ENCODE measurements at places on chromosomes 4 and X.

DNA sequence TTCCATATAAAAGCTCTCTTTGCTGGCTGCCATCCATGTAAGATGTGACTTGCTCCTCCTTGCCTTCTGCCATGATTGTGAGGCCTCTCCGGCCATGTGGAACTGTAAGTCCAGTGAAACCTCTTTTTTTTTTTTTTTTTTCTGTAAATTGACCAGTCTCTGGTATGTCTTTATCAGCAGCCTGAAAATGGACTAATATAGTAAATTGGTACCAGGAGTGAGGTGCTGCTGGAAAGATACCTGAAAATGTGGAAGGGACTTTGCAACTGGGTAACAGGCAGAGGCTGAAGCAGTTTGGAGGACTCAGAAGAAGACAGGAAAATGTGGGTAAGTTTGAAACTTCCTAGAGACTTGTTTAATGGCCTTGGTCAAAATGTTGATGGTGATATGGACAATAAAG, 124.3 kb upstream of the AADAT start:
- DNase-seq = no peak

DNA sequence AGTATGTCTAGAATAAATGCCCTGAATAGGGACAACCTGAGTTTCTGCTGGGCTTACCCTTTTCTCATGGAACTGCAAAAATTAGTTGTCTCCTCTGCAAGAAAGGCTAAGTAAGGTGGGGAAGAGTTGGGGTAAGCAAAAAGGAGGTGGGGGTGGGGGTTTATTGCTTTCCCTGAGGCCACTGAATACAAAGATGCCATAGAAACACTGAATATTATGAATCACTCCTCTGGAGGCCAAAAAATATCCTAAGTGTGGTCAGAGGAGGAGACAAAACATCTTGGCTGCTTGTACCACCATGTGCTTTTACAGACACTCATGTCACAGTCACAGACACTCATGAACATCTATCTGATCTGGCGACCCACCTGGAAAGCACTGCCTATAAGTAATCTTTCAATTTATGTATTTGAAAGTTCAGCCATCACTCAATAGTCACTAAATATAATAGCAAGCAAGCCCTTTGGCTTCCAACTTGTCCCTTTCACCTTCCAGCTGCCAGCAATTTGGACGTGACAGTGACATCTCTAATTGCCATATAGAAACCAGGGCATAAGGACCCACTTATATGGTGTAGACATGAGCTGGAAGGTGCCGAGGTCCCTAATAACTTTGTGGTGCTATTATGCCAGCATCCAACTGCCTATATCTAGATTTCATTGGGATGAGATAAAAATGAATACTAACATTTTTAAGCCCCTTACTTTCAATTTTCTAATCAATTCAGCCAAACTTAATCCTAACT, 122.7 kb upstream of the CBR4 start:
- no peak for DNase-seq

- no peak for DNase-seq
Observed at GRCh38 chrX:23365541-23365940, 30.9 kb downstream of the PTCHD1 start.

- DNase-seq = no peak
Observed at GRCh38 chr4:57865264-57865663, 755.1 kb upstream of the IGFBP7 start.

GRCh38 chr4:30962939-30963338, 242.8 kb downstream of the PCDH7 start:
- no peak for DNase-seq

GRCh38 chrX:133639726-133640125, 224.4 kb upstream of the GPC4 start:
- DNase-seq = no peak

GRCh38 chr4:76736414-76736813, 161.5 kb downstream of the SOWAHB start:
- no peak for DNase-seq

- DNase-seq = no peak
Observed at GRCh38 chrX:69232945-69233344, 67.7 kb upstream of the PJA1 start.

DNA sequence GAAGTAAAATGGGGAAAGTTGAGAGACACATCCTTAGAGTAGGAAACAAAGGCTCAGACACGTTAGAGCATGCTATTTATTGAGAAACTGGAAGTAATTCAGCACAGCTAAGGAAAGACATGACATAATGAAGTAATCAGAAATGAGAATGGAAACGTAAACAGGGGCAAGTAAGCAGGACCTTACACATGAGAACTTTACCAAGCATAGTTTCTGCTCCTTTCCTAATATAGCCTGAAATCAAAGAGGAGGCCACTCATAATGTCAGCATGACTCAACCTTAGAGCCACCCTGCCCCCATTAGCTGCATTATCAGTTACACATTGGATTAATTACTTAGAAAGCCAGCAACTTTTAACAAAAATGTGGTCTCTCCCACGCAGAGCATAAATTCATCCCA, 558.3 kb upstream of the GRIA3 start:
- DNase-seq = no peak

- DNase-seq = peak; percentile 70
Observed at GRCh38 chr4:113394730-113395530, 345.5 kb downstream of the ANK2 start.

DNA sequence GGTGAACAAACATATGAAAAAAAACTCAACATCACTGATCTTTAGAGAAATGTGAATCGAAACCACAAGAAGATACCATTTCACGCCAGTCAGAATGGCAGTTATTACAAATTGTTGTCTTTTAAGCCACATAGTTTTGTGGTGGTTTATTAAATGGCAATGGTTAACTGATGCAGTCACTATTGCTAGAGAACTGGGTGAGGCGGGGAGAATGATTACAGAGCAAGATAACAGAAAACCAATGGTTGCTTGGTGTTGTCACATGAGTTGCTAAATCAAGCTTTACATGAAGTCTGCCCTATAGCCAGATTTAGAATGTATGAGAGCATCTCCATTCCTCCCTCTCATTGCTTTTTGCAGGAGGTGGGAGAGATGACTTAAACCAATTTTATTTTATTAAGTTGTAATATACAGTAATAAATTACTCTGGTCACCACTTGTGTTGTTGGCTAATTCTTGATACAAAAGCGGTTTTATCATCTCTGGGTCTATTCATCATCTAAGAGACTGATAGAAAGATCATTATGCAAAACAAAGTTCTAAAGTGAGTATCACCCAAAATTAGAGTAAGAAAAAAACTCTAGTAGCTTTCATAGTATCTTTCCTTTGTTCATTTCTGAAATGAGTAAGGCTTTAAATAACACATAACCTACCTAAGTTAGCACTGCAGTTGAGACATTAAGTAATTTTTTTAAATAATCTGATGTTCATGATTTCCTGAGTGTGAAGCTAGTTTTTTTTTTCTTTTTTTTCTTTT, 859.5 kb downstream of the STIM2 start:
- no peak for DNase-seq

GRCh38 chr4:98779088-98779487, 120.7 kb upstream of the TSPAN5 start:
- no peak for DNase-seq

DNA sequence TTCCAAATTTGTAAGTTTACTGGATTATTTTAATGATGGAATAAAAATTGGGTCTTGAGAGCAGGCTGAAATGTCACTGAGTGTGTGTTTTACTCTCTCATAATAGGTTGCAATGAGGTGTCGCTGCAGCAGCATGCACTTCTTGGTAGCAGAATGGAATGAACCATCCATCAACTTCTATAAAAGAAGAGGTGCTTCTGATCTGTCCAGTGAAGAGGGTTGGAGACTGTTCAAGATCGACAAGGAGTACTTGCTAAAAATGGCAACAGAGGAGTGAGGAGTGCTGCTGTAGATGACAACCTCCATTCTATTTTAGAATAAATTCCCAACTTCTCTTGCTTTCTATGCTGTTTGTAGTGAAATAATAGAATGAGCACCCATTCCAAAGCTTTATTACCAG, 2.6 kb downstream of the SAT1 start:
- DNase-seq = no peak

GRCh38 chr4:107128116-107128515, 92.0 kb upstream of the DKK2 start:
- DNase-seq = no peak

GRCh38 chr4:30924495-30924894, 204.3 kb downstream of the PCDH7 start:
- DNase-seq = no peak

DNA sequence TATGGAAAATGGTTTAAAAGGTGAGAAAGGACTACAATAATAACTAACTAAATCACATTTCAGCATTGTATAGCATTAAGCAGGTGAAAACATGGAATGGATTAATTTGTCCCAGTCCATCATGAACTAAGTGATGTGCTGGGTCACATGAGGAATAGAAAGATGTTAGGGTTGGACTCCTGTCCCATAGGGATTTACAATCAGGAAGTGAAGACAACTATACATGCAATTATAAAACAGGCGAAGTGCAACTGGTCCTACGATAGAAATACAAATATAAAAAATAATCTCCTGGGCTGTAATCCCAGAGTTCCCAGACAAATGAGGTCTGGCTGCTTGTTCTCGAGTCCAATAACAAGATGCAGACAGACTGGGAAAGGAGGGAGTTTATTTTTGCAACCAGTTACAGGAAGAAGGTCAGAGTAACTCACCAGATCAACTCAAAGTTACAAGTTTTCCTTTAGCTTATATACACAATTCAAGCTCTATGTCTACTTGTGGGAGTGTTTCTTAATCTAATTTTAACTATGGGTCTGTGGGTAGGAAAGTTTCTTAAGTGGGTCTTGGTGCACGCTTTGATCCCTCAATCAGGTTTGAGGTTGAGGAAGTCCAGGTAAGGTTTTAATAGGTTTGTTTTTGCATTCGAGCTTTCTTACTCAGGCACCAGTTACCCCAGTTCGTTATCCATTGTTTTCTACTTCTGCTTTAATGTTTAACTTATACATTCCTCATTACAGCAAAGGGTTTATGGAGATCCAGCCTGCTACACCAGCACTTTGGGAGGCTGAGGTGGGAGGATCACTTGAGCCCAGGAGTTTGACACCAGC, 50.1 kb downstream of the IGFBP7 start:
- DNase-seq = no peak

- DNase-seq = no peak
Observed at GRCh38 chrX:19772096-19772821, 115.1 kb downstream of the SH3KBP1 start.

GRCh38 chrX:21806691-21807090, 32.7 kb upstream of the MBTPS2 start:
- DNase-seq = no peak

DNA sequence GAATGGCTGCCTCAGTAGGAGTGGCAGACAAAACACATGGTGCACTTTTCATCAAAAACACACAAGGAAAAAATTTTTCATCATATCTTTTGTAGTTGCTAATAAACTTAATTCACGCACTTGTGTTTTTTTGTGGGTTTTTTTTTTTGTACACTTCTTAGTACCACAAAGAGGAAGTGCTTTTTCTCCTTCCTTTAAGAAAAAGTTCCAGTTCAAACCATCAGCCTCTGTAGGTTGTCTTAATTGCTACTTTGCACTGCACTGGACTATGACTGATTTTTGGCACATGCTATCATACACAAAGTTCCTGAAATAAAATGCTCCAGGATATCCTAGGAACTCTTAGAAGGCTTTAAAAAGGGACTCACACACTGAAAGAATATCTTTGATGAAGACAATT, at the start of gene PHEX:
Gene PHEX, plus strand, starts transcription at position 242 of the 400 bp plus-strand sequence. CDS start 681 bp downstream, outside the sequence.
- no peak for DNase-seq

GRCh38 chr4:66974665-66975064, 570.6 kb downstream of the CENPC start:
- no peak for DNase-seq

DNA sequence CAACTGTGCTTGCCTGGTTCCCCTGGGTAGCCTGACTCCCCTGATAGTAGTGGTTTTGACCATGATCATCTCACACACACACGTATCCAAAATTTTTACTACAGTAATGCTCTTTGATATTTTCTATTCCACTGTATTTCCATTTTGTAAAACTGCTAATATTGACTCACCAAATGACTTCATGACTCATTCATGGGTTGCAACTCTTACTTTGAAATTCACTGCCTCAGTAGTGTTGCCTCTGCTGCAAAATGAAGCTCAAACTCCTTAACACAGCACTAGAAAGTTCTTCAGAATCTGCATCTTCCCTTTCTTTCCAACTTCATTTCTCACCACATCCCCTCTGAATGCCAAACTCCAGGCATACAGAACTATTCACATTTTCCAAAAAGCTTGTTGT, 20.3 kb downstream of the QRFPR start:
- DNase-seq = no peak

- DNase-seq = no peak
Observed at GRCh38 chrX:1336948-1337779, 579 bp downstream of the IL3RA start.

DNA sequence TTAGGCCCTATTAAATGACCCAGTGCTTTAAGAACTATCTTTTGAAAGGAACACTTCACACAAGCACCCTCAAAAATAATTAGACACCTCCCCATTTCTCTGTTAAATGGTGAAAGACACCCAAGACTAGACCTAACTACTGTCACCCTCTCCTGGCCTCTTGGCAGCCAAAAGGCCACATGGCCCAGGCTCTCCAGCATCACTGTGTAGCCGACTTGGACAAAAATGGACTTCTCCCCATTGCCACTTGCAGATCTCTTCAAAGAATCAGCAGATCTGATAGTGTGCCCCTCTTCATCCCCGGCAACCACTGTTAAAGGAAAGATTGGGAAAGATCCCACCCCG, 2.0 kb downstream of the MID1IP1 start:
- DNase-seq = no peak

DNA sequence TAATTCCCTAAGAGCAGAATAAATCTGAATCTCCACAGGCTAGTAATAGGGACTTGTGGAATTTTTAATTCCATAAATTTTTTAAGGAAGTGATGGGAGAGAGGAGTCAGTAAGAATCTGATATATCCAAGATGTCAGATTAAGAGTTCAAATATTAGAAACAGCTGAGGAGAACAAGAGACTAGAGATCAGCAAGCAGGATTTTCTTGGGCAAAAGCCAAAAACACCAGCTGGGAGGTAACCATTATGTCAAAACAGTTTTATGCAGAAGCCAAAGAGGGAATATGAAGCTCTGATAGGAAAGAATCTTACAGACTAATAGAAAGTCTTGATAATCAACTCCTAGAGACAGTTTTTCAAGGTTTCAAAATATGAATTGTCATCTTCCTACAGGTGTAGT, 72.2 kb upstream of the RBPJ start:
- DNase-seq = peak; percentile 52

Data from uterus (tissue), 4 donors.